Progenitor cell of endocrine pancreas (in vitro differentiated cells): ENCODE measurements at places on chromosomes 7 and 10.

DNA sequence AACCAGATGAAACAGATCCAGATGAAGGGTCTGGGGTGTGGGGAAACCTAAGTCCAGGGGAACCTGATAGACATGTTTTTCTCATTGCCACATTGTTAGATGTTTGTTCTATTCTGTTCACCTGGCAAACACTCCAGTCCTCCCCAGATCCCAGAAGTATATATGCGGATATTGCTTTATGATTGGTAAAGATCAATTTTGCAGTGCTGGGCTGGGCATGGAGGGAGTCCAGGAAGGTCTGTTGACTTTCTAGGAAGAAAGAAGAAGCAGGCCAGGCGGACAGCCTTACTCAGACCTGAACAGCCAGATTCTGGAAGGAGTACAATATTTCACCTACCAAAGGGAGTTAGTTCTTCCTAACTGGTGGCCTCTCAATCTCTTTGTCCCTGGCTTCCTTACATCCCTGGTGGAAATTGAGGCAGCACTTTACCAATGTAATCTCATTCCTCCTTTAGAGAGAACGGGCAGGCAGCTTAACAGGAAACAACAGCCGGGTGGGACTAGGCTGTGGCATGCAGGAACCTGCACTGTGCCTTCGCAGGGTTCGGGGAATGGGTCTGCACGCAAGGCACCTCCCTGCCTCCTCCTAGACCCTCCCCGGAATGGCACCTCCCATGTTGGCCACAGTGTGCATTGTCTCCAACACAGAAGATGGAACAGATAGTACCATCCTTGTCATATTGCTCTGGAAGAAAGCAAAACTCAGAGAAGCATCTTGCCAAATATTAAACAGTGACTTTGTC lies 930 bp downstream of the GIMAP6 start:
- DNase-seq: no peak

- no peak for DNase-seq
Measured at GRCh38 chr10:48683868-48684267, 805 bp upstream of the WDFY4 start.

DNA sequence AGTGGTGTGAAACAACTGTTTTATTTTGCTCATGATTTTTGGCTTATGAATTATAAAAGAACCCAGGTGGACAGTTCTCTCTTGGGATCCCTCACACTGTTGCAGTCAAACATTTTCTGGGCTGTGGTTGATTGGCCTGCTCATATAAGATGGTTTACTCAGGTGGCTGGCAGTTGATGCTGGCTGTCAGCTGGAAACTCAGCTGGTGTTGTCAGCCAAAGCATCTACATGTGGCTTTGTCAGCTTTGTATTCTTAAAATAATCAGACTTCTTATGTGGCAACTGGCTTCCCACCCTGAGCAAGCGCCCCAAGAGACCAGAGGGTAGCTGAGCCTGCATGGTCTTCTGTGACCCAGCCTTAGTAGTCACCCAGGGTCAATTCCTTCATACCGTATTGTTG lies 534.7 kb downstream of the NRG3 start:
- no peak for DNase-seq

- DNase-seq: no peak
Measured at GRCh38 chr10:37314350-37314749, 189.0 kb downstream of the ANKRD30A start.

GRCh38 chr7:139651914-139652313 lies 125.9 kb downstream of the HIPK2 start:
- DNase-seq: no peak

DNA sequence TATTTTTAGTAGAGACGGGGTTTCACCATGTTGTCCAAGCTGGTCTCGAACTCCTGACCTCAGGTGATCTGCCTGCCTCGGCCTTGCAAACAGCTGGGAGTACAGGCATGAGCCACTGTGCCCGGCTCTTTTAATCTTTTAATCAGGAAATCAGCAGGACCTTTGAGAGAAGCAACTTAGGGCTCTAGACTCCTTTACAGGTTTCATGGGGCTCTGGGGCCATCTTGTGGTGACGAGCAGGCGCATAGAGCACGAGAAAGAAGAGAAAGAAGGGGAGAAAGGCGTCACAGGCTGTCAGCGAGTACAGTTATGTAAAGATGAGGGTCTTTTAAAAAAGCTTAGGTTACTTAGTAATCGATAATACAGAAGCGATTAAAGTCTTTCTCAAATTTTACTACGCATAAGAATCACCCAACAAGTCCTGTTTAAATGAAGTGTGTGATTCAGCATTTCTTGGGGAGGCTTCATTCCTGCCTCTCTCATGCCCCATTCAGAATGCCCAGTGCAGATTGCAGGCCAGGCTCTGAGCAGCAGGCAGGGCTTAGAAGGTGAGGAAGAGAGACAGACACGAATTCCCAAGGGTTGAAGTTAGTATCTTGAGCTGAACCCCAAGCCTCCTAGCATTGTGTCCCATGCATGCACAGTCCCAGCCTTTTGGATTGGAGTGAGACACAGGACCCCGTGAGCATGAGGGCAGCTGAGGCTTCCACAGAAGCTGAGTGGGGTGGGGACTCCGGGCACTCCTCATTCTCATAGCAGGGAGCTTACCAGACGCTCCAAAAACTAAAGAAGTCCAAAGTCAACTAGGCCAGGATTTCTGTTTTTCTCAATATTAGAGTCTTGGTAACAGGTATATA lies 23.6 kb upstream of the PFKP start:
- peak; percentile 30 for DNase-seq

- DNase-seq: no peak
Measured at GRCh38 chr7:26533217-26533616, 241.6 kb downstream of the SNX10 start.

- no peak for DNase-seq
Measured at GRCh38 chr7:159141660-159142059, 3.0 kb downstream of the VIPR2 start.

DNA sequence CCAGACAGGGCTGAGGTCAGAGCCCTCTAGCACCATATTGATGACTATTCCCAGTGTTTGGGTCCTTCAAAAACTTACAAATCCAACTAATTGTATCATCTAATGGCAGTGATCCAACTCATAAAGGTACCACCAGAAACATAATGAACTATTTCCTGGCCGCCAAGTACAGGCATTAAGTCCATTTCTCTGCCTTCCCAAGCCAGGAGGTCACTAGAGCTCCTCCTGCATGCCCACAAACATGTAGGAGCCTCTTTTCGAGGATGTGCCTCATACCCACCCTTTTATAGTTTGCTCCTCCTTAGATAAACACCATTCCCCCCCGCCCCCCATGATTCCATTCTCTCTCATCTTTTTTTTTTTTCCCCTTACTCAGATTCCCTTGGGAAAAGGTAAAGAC lies 91.3 kb downstream of the CHN2 start:
- no peak for DNase-seq

DNA sequence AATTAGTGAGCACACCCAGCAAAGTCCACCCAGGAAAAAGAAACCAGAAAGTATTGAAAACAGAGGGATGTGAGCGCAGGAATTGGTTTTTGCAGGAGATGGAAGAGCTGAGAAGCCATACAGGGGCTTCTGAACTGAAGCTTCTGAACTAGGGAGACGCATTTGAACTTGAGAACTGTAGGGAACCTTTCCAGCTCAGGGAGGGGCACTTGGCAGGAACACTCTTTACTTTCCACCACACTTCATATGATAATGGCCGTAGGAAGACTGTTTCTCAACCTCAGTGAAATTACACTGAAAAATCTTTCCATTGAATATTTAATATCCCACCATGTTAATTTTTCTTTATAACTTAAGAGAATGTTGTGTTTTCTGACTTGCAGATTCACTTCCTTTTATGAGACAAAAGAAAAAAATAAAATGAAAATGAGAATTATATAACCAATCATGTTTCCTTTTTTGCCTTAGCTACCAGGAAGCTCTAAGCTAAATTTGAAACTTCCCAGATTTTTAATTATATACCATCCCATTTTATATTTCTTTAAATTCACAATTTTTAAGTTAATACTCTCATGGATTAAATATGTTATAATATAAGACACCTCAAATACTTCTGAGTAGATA lies 98.3 kb upstream of the TCF7L2 start:
- DNase-seq: no peak

- no peak for DNase-seq
Measured at GRCh38 chr7:144032985-144033709, 15.6 kb upstream of the OR2A5 start.

DNA sequence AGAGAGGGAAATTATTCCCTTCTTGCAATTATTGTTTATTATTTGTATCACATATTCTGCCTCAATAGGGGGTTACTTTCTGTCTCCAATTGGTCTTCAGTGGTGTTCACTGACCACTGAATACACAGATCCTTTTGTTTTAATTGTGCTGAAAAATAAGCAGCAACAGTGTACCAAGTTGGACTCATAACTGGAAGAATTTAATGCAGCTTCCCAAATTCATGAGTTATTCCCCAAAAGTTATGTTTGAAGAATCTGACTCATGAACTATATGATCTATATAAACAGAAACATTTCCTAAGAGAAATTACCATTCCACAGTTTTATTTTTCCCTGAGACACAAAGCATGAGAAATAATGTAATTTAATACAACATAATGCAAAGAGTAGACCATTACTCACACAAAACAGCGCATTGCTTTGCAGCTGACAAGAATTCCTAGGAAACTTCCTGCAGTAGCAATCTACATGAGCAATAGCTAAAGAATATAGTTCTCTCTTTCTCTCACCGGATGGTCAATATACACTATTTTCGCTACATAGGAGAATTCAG lies 479.2 kb downstream of the HTR7 start:
- no peak for DNase-seq

GRCh38 chr7:116443101-116443523 lies 56.4 kb upstream of the CAV2 start:
- DNase-seq: no peak

DNA sequence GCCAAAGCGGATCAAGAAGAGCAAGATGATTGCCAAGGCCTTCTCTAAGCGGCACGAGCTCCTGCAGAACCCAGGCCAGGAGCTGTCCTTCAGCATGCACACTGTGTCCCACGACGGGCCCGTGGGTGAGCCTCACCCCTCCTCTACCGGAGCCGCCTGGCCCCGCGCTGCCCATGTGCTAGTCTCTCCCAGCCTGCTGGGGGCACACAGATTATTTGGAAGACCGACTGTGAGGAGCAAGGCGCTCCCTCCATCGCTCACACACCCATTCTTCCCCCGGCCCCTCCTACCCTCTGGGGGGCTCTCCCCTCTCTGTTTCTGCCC lies 13.9 kb upstream of the AHCYL2 start:
- DNase-seq: no peak

DNA sequence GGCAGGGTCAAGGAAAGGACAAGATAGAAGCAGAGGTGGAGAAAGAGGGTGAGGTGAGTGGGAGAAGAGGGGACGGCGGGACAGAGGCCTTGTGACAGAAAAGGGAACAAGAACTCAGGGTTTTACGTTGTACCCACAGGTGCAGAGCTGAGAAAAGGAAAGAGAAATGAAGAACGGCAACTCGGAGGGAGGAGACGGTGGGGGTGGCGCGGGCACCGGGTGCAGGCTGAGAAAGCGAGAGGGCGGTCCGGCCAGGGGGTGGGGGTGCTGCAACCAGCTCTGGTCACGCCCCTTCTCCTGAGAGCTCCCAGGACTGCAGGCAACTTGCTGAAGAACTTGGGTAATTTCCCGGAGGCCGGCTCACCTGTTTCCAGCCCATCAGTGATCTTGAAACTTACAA lies 65.3 kb downstream of the CARD11 start:
- DNase-seq: no peak

DNA sequence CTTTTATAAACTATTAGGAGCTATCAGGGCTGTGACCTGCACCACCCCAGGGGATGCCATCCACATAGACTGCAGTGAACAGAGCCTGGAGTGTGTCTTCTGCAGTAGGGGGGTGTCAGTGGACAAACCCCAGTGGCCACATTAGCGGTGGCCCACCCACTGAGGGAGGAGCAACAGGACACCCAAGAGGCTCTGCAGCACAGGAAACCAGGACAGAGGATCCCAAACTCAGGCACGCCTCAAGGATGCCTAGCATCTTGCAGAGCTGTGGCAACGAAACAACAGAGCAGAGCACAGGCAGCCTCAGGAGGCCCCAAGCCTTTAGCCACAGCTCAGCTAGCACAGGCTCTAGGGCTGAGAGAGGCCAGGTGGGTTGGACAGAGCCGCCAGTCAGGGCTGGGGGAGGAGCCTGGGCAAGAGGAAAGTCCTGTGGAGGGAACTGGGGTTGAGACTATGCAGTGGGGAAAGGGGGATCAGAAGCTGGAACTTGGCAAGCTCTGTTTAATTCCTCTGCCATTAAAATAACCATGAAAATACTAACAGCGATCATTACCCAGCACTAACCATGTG lies 53.8 kb downstream of the GRID1 start:
- no peak for DNase-seq

- DNase-seq: no peak
Measured at GRCh38 chr7:44980393-44981034, 1.7 kb upstream of the MYO1G start.

- DNase-seq: no peak
Measured at GRCh38 chr10:105494303-105494702, 853.2 kb downstream of the SORCS3 start.

DNA sequence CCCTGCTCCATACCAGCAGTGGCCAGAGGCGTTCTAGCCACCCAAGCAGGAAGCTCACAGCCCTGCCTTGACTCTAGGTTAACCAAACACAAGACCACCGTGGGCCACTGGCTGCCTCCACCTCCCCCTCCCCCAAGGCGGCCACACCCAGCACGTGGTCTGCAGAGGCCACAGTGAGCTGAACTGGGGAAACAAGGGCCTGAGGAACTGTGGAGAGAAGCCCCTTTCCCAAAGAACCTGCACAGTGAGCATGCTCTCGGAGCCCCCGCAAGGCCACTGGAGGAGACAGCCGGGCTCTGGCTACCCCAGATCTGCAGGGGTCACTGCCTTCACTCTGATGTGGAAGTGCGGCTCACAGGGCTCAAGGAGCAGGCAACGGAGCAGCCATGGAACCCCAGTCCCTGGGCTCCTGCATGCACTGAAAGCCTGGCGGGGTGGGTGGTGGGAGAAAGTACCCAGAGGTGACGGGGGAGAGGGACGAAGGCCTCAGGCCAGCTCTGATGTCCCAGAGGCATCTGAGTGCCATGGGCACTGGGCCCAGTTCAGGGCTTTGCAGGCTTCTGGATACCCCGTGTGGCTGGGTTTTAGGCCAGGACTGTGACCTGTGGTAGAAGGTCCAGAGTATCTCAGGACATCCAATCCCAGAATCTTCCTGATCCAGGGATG lies 189.2 kb downstream of the EBF3 start:
- no peak for DNase-seq

DNA sequence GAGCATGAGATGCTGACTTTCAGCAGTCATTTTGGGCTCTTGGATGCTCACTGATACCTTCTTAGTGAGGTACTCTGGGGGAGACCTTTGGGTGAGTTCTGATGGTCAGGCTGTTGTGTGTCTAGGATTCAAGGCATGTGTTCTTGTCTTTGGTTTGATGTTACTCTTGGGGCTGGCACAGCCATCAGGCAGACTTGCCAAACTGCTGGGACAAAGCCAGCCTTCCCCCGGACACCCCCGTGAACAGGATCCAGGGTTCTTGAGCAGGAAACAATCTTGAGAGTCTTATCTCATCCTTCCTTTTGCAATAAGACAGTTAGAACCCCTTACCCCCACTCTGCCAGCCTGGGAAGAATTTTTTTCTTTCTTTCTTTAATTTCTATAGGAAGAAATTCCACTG lies 42.2 kb downstream of the SUFU start:
- no peak for DNase-seq
